ENCODE measurements at places on chromosomes 5 and 9.

DNA sequence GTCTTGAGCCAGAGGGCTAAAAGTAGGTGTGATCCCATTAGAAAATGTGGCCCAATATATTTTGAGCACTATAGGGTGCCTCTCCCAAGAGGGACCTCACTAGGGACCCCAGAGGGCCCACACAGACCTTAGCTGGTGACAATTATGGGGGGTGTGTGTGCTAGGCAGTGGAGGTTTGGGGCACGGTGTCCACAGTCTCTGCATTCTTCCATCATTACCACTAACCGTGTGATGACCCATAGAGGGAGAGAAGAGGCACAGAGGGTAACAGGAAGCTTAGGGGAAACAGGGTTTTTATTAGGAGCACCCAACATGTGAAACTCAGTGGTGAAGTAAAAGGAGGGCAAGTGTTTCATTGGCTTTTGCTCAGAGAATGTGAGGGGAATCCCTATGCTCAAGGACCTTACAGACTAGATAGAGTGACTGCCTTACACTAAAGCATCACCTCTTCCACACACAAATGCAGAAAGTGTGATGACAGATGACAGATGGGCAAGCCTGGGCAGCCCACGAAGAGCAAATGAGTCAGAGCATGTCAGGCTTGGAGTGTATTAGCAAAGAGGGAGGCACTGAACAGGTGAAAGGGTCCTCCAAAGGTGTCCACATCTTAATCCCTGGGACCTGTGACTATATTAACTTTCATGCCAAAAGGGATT is 2.5 kb upstream of the ACTL7A start:
- H3K4me1 ChIP-seq: peaks cover 19% of the 10 kb centered on the region
- H3K27ac ChIP-seq: no peak overlapping the region
- H3K27me3 ChIP-seq: no peaks in the 10 kb centered on the region
- H3K4me3 ChIP-seq: no peak overlapping the region
- peak; percentile 56 for DNase-seq
- H3K36me3 ChIP-seq: no peaks in the 10 kb centered on the region

- no peak overlapping the region for H3K4me3 ChIP-seq
- H3K27me3 ChIP-seq: no peaks in the 10 kb centered on the region
Observed at GRCh38 chr5:98839469-98840383, 66.3 kb downstream of the RGMB start.

DNA sequence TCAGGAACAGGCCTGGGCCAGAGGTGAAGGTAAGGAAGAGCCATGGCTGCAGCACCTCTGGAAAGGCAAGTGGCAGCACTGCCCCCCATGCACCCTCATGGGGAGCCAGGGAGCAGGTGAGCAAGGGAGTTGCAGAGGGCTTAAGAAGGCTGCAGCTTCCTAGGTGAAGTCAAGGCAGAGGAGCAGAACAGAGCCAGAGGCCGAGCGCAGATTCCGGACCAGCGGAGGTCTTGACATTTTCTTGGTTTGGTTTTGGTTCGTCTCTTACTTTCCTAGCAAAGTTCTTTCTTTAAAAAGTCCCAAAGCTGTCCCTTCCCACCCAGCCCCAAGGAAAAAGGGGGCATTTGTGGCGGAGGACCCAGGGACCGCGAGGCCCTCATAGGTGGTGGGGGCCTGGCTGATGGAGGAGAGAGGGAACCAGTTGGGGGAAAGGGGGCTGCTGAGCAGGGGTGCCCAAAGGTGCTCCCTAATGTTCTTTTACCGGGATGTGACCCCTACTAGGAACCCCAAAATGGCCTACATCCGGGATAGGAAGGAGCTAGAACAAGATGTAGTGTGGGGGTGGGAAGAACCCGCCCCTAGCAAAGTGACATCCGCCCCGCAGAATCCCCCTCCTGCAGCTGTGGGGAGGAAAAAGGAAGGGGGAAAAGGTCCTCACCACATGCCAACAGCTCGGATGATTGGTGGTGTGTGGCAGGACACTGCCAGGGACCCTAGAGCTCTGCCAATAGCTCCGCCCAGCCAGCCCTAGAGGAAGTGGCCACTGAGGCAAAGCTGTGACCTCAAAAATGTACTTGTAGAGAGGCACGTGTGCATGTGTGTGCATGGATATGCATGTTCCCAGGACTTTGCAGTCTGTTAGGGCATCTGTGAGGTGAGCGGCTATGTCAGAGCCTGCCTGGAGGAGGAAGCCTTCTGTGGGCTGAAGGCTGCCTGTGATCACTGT is 914 bp upstream of the CD72 start:
- DNase-seq: no peak
- H3K27me3 ChIP-seq: peaks cover 25% of the 10 kb centered on the region
- H3K36me3 ChIP-seq: no peaks in the 10 kb centered on the region
- H3K27ac ChIP-seq: no peak overlapping the region
- no peak overlapping the region for H3K4me3 ChIP-seq

DNA sequence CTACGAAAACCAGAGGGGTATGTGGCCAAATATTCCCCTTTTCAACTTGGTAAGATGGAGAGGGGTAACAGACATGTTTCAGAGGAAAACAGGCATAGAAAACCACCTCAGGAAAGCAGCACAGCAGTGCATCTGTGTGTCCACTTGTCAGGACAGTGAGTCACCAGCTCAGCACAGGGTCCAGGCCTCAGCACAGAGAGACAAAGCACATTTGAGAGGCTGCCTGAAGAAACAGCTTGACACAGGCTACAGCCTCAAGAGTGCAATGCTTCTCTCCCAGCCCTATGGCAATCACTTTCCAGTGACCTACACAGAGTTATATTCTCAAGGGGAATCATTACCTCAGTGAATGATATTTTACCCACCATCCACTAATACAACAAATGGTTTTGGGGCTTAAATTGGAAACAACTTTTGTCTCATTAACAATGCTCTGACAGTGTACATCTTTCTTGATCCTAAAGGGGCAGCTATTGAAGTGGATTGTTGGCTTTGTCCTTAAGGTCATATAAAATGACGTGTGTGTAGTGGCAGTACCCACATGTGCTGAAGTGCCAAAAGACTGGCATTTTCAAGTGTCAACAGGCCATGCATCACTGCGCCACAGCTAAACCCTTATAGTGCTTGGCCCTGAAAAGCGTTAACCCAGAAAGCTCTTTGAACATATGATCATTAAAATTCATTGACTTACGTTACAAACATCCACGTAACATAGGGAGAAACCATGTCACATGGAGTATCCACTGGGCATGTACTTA is 46.4 kb downstream of the ERMP1 start:
- H3K4me1 ChIP-seq: no peaks in the 10 kb centered on the region
- no peak overlapping the region for H3K27ac ChIP-seq
- H3K36me3 ChIP-seq: peaks cover 6% of the 10 kb centered on the region
- no peak for DNase-seq

- H3K4me1 ChIP-seq: no peaks in the 10 kb centered on the region
- H3K36me3 ChIP-seq: peaks cover 16% of the 10 kb centered on the region
- H3K27ac ChIP-seq: no peak overlapping the region
- DNase-seq: no peak
- H3K27me3 ChIP-seq: no peaks in the 10 kb centered on the region
Observed at GRCh38 chr9:6459718-6460117, 46.7 kb downstream of the UHRF2 start.

GRCh38 chr9:89916001-89916597 is 311.3 kb downstream of the GADD45G start:
- H3K4me1 ChIP-seq: no peaks in the 10 kb centered on the region
- H3K36me3 ChIP-seq: no peaks in the 10 kb centered on the region
- H3K27ac ChIP-seq: no peak overlapping the region
- H3K4me3 ChIP-seq: no peak overlapping the region
- H3K27me3 ChIP-seq: peaks cover 4% of the 10 kb centered on the region

GRCh38 chr5:173287086-173287485 is 41.1 kb downstream of the STC2 start:
- H3K4me3 ChIP-seq: no peak overlapping the region
- peaks cover 17% of the 10 kb centered on the region for H3K27me3 ChIP-seq
- no peak overlapping the region for H3K27ac ChIP-seq
- no peaks in the 10 kb centered on the region for H3K36me3 ChIP-seq
- DNase-seq: no peak
- H3K4me1 ChIP-seq: peaks cover 10% of the 10 kb centered on the region

GRCh38 chr5:129094924-129095899 is 663 bp downstream of the ISOC1 start:
- H3K27me3 ChIP-seq: no peaks in the 10 kb centered on the region
- H3K4me1 ChIP-seq: peaks cover 31% of the 10 kb centered on the region
- H3K4me3 ChIP-seq: peak overlapping the region; percentile 70
- H3K36me3 ChIP-seq: no peaks in the 10 kb centered on the region

- H3K4me3 ChIP-seq: no peak overlapping the region
- no peak overlapping the region for H3K27ac ChIP-seq
- no peaks in the 10 kb centered on the region for H3K36me3 ChIP-seq
- no peaks in the 10 kb centered on the region for H3K27me3 ChIP-seq
Observed at GRCh38 chr5:175082866-175083590, 358.6 kb downstream of the MSX2 start.

- H3K27ac ChIP-seq: no peak overlapping the region
- no peaks in the 10 kb centered on the region for H3K4me1 ChIP-seq
- H3K4me3 ChIP-seq: no peak overlapping the region
- no peaks in the 10 kb centered on the region for H3K27me3 ChIP-seq
- no peaks in the 10 kb centered on the region for H3K36me3 ChIP-seq
Observed at GRCh38 chr9:19895006-19895405, 106.2 kb upstream of the SLC24A2 start.

DNA sequence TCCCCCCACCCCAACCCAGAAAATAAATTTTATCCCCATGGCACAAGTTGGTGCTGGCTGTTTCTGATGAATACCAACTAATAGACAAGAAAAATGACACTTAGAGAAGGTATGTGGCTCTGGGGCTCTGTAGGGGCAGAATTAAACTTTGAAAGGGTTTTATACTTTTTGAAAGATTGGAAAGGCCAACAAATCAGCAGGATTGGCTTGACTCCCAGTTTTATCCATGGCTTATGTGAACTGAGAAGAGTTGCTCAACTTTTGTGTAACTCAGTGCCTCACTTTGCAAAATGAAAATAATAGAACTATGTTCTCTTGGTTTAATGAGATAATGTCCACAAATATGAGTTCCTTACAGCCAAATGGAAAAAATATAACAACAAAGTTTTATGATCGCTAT is 288.9 kb upstream of the KIF2A start:
- H3K27ac ChIP-seq: no peak overlapping the region
- no peaks in the 10 kb centered on the region for H3K27me3 ChIP-seq
- H3K4me1 ChIP-seq: no peaks in the 10 kb centered on the region
- no peak for DNase-seq
- no peak overlapping the region for H3K4me3 ChIP-seq

DNA sequence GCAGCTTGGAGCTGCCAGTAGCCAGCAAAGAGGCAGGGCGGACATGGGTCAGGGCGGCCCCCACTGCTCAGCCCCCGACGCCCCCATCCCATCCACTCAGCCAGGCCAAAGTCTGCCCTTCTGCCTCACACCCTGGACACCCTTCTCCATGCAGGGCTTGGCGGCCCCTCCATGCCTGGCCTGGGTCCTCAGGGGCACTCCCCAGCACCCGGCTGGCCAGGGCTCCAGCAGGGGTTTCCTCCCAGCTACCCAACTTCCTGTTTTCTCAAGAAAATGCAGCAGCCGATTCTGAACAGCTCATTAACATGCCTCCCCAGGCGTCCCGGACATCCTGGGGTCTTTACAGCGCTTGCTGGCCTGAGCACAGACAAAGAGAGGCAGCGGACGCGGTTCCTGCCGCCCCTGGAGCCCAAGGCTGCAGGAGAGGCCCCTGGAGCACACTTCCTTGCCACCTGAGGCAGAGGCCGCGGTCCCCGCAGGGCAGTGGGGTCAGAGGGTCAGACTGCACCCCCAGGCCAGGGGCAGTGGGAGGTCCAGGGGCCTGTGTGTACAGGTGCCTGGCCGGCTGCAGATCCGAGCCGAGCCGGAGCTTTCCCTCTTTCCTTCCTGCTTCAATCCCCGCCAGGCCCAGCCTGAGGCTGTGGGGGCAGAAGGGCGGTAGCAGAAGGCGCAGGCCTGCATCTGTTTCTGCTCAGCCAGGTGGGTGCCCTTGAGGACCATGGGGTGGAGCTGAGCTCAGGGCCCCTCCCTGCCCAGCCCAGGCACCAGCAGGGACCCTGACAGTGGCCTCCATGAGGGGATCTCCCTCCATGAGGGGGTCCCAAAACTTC is 18.7 kb upstream of the NRARP start:
- peaks cover 16% of the 10 kb centered on the region for H3K27me3 ChIP-seq
- H3K4me1 ChIP-seq: no peaks in the 10 kb centered on the region
- no peak overlapping the region for H3K4me3 ChIP-seq
- H3K36me3 ChIP-seq: no peaks in the 10 kb centered on the region

DNA sequence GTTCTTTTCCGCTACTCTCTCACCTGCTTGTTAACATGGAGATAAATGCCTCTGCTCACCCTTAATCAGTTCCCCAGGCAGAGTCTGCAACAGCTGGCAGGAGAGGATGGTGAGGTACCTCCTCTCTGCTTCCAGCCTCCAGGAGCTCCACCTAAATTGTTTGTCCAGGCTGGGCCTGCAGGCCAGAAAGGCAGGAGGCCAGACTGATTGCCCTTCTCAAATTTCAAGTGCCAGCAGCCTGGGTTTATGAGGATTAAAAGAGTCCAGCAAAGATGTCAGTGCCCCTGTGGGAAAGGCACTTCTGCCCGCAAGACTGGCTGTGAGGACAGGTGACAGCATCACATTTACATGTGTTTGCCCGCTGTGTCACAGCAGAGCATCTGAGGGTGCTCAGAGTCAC is 19.8 kb downstream of the CORO2A start:
- H3K36me3 ChIP-seq: no peaks in the 10 kb centered on the region
- no peaks in the 10 kb centered on the region for H3K27me3 ChIP-seq
- H3K27ac ChIP-seq: no peak overlapping the region
- H3K4me1 ChIP-seq: peaks cover 22% of the 10 kb centered on the region
- no peak for DNase-seq

- H3K27ac ChIP-seq: no peak overlapping the region
- H3K4me1 ChIP-seq: peaks cover 41% of the 10 kb centered on the region
- H3K36me3 ChIP-seq: no peaks in the 10 kb centered on the region
- no peak overlapping the region for H3K4me3 ChIP-seq
Observed at GRCh38 chr5:154371687-154372086, 74.1 kb upstream of the SAP30L start.

DNA sequence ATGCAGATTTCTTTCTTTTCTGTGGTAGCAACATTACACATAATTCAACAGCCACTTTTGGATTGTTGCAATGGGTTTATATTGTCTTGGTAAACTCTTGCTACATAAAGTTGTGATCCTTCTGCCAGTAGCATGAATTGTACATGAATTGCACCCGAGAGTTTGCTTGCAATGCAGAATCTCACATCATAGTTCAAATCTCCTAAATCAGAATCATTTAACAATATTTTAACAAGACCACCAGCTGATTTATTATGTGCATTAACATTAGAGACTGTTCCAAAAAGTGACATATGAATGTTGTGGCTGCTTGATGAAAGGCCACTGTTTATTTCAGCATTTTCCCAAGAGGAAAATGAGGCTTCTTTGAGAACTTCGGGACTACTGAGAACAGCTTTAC is 1491.8 kb upstream of the NUDT12 start:
- H3K36me3 ChIP-seq: no peaks in the 10 kb centered on the region
- no peak for DNase-seq
- no peak overlapping the region for H3K27ac ChIP-seq
- H3K4me1 ChIP-seq: no peaks in the 10 kb centered on the region

GRCh38 chr5:68500813-68501212 is 285.3 kb downstream of the PIK3R1 start:
- no peak for DNase-seq
- H3K36me3 ChIP-seq: no peaks in the 10 kb centered on the region
- no peak overlapping the region for H3K27ac ChIP-seq
- H3K4me3 ChIP-seq: no peak overlapping the region
- no peaks in the 10 kb centered on the region for H3K4me1 ChIP-seq

GRCh38 chr9:131260751-131261452 is 15.4 kb downstream of the FAM78A start:
- no peak overlapping the region for H3K4me3 ChIP-seq
- H3K27me3 ChIP-seq: peaks cover 6% of the 10 kb centered on the region
- DNase-seq: no peak
- no peak overlapping the region for H3K27ac ChIP-seq
